ENCODE measurements at places on chromosomes 2 and 18.

GRCh38 chr18:3530807-3531206, 80.8 kb downstream of the TGIF1 start:
- DNase-seq = no peak

GRCh38 chr2:238970553-238971081, 122.7 kb downstream of the TWIST2 start:
- DNase-seq = peak; percentile 23

DNA sequence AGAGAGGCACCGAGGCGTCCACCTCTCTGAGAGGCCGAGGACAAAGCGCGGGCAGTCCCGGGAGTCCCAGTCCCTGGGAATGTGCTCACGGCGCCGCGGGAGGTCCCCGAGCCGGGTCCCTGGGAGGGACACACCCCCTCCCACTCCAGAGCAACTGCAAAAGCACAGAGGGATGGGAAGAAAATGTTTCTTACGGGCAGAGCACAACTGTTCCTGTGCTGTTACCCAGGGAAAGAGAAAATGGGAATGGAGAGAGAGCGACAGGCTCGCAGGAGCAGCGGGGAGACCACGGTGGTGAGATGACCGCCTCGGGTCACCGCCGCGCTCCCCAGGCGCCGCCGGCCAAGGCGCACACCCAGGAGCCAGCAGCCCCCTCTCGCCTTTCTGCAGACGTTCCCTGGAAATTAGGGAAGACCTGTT, 1.2 kb upstream of the BCL11A start:
- DNase-seq = no peak

GRCh38 chr18:75810516-75810915, 383.0 kb upstream of the SMIM21 start:
- DNase-seq = no peak

DNA sequence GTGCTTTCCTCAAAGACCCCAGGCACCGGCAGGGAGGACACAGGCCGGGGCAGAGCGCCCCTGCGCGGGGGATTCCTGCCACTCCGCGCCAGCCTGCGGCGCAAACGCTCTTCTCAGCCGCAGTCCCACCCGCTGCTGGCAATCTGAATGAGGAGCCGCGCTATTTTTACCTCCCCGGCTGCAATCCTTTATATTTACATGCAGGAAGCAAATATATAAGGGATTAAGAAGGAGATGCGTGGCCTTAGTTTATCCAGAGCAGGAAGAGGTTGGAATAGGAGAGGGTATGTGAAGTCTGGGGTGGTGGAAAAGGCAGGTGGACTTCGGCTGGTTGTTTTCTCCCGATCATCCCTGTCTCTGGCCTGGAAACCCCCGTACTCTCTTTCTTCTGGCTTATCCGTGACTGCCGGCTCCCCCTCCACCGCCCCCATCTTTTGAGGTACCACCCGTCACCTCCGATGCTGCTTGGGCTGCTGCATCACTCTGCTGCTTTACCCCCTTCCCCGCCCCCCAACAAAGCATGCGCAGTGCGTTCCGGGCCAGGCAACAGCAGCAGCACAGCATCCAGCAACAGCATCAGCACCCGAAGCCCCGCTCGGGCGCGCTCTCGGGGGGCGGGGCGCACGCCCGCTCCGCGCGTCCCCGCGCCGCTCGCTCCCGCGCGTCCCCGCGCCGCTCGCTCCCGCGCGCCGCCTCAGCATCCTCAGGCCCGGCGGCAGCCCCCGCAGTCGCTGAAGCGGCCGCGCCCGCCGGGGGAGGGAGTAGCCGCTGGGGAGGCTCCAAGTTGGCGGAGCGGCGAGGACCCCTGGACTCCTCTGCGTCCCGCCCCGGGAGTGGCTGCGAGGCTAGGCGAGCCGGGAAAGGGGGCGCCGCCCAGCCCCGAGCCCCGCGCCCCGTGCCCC, at the start of gene ADAM23:
TSS of gene ADAM23 (plus strand) at position 700 of the 902 bp plus-strand sequence. CDS start 335 bp downstream, outside the sequence.
- peak; percentile 6 for DNase-seq

DNA sequence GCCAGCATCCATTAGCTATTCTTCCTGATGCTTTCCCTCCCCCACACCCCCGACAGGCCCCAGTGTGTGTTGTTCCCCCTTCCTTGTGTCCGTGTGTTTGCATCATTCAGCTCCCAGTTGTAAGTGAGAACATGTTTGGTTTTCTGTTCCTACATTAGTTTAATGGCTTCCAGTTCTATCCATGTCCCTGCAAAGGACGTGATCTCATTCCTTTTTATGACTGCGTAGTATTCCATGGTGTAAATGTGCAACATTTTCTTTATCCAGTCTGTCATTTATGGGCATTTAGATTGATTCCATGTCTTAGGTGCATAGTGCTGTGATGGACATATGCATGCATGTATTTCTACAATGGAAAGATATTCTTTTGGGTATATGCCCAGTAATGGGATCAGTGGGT, 104.7 kb downstream of the TMEM185B start:
- DNase-seq = no peak

GRCh38 chr2:9053534-9053931, 50.0 kb upstream of the MBOAT2 start:
- no peak for DNase-seq

GRCh38 chr18:60649842-60650536, 277.4 kb upstream of the MC4R start:
- DNase-seq = no peak

DNA sequence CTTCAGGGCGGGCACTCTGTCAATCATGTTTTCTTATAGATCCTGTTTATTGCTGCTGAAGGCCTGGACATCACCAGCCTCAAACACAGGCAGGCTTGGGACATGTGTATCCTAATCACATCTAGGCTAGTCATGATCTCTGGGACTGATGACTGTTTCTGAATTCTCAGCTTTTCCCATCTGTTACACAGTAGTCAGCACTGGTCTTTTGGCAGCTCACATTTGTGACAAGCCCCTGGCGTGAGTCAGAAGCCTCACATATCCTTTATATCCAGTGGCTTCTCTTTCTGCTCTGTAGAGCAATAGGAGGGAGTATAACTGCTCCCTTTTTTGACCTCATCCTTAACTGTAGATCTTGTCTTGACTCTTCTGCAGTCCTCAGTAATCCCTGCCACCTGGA, 4.5 kb downstream of the SEMA4F start:
- no peak for DNase-seq

- no peak for DNase-seq
Observed at GRCh38 chr2:239600650-239601049, 199.8 kb upstream of the HDAC4 start.

DNA sequence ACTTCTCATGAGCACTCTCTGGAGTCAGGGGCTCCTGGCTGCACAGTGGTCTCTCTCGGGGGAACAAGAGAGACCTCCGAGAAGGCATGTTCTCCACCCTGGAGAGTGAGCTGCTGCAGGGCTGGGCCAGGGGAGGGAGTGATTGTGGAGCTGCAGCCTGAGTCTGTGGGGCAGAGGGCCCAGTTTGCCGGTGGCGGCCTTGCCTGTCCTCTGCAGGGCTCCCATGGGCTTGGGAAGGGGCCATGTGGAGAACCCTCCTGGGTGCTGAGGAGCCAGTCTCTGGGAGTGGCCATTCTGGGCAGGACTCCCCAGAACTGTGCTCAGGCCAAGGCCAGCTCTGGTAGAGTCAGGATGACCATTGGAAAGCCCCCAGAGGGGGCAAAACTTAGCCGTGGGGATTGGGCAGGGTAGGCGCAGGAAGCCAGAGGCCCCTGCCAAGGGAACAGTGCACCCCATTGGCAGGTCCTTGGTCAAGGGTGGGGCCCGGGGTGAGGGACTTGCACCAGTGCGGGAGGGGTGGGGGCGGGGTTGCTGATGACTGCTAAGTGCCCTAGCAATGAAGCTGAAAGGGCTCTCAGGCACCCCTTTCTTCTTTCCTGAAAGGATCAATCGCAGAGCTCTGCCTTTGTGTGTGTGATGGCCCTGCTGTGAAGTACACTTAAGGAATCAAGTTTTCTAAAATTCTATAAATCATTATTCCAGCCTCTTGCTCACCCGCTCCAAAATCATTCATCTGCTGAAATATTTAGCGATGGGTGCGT, 69.7 kb upstream of the BOD1L2 start:
- no peak for DNase-seq

GRCh38 chr2:99348173-99348572, 11.0 kb downstream of the EIF5B start:
- DNase-seq = no peak

DNA sequence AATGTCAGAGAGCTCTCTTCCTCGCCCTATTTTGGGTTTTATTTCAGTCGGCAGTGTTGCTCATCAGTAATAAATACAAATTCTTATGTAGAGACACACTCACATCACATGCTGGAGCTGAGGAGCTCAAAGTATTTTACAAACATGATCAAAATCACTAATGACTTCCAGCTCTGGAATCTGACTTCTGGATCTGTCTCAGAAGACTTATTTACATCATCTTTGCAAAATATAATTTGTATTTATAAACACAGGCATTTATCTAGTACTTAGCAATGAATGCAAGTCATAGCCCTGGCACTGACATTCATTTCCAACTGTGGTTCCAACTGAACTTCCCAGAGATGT, 327.1 kb downstream of the NCKAP5 start:
- DNase-seq = no peak

DNA sequence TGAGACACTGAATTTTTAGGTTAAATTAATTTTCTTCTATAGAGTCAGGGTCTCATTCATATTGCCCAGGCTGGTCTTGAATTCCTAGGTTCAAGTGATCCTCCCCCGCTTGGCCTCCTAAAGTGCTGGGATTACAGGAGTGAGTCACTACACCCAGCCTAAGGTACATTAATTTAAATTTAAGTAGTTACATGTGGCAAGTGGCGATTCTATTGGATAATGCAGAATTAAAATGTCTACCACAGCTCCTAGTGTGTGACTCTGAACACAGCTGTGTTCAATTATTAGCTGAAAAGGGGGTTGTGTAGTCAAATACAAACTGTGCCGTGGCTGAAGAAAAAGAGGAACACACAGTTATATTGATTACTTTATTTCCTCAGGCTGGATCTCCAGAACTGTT, 2.2 kb upstream of the CAD start:
- DNase-seq = no peak

GRCh38 chr2:198478361-198478760, 674.0 kb downstream of the PLCL1 start:
- DNase-seq = no peak

DNA sequence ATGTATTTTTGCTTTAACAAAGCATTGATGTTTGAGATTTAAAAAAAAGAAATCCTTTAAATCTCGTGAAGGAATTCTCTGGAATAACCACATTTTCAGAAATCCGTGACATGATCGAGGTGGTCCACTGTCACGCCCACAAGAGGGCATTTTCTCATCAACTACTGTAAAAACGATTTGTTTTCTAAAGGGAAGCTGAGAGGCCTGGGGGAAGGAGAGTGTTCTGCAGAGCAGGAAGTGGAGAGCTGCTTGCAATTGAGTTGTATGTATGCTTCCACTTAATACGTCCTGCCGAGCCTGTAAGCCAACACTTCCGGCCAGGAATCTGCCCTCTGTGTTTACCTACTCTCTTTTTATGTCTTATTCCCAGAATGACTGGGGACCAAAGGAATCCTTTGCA, 19.4 kb downstream of the KLHL29 start:
- no peak for DNase-seq

DNA sequence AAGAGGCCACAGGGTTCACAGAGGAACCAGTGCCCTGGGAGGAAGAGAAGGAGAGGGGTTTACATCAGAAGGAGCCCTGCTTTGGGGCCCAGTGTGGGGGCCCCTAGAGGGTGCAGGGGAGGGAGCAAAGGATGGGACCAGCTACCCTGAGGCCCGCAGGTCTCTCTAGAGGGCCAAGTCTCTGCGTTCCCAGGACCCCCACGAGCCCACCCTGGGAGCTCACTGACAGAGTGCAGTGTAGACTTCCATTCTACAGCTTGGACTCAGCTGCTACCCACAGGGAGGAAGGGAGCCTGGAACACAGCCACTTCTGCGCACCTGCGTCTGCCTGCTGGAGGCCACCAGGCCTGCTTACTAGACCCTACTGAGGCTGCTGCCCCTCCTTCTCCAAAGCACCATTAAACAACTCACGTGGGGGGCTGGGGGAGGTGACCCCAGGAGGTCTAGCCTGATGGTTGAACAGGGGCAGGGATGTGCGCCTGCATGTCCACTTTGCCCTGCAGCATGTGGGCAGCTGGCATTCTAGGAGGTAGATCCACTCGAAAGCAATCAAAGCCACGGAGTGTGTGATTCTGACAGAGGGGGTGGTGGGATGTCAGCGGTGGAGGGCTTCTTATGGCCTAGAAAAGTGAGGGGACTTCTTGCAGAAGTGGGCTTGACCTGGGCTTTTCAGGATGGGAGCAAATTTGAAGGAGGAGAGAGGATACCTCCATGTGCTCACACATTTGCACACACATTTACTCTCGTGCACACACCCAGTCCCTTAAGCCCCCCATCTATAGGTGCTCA, 90.2 kb downstream of the ZFP36L2 start:
- no peak for DNase-seq

GRCh38 chr2:233803292-233803911, 25.3 kb downstream of the MROH2A start:
- DNase-seq = no peak

DNA sequence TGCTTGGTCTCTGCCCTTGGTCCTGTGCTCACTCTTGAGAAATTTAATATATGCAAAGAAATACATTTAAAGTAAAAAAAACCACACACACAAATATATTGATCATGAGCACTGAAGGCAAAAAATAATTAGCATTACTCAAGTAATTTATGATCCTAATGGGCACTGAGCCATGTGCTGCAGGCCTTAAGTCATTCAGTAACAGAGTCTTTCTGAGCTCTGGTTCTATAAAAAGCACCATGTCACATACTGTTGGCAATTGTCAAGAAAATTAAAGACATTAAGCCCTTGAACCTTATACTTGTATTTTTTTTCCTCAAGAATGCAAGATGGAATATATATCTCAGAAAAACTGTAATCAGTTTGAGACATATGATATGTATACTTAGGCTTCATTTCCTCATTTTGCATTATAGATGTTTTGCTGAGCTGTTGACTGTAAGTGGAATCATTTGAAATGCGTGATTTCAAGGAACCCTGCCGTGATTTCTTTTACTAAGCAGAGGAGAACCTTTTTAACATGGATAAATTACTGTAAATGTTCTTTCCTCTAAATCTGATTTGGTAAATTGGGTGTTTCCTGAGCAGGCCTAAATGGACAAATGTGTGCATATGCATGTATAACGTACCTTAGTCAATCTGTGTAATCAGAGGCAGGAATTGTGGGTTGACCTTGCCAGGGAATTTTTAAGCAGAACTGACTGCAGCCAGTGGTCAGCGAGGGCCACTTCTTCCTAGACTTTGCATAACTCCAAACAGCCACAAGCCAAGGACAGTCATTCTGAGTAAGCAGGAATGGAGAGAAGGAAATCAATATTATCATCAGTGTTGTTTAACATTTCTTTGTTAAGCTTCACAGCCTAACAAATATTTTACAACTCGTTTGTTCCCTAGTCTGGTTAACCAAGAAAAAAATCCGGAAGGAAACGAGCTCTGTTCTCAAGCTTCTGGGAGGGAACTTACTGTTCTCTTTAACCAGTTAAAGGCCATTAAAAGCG, 191.5 kb upstream of the ATP5MC3 start:
- no peak for DNase-seq

Measured in stimulated activated CD8-positive, alpha-beta memory T cell treated with anti-CD3 and anti-CD28 coated beads, Interleukin-2, amount 100 ng/mL, for 48 hours (primary cell).